ELR (cell line): ENCODE measurements at places on chromosomes 3 and 15.

DNA sequence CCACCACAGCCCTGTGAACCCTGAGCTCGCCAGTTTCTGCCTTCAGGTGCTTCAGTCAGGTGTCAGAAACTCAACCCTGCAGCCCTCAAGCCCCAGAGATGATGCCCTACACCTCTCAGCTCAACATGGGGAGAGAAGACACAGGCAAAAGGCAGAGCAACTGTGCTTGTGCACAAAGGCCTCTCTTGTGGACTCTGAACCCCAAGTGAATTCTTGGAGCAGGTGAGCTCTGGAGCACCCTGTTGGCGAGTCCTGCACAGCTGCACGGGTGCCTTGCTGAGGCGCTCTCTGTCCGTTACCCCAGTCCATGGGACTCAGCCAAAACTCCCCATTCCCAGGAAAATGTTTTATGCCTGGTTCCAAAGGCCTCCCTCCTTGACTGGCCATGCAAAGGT, 197.0 kb downstream of the KLF13 start:
- no peak for DNase-seq

DNA sequence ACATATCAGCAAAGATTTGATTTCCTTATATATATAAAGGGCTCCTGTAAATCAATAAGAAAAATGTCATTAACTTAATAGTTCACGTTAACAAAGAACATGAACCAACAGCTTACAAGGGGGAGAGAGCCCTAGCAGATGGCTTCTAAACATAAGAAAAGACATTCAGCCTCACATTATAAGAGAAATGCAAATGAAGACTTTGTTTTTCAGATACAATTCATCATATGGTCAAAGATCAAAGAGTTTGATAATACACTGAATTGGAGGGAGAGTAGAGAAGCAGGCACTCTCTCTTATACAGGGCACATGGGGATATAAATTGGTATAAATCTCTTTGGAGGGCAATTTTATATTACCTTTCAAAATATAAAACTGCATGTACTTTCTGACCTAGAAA, 21.1 kb downstream of the RBP2 start:
- DNase-seq = no peak

DNA sequence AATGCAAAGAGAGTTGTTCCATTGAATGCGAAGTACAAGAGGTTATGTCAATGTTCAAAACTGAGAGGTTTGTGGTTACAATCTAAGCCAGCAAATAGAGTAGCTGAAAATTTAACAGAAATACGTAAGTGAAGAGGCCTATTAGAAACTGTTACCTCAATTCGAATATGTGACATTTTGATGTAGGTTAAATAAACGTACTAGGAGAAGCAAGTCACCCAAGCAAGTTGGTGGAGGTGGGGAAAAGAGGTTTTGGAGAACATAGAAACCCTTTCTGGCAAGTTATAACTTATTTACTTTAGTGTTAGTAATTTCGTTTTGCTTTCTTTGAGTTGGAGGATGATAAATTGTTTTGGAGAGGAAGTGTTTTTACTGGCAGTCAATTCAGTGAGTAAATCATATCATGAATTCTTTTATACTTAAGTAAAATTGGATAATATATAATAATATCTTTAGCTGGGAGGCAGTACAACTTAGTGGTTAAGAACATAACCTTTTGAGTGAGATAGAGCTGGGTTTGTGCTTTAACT, 91.2 kb upstream of the NAALADL2 start:
- DNase-seq = no peak

DNA sequence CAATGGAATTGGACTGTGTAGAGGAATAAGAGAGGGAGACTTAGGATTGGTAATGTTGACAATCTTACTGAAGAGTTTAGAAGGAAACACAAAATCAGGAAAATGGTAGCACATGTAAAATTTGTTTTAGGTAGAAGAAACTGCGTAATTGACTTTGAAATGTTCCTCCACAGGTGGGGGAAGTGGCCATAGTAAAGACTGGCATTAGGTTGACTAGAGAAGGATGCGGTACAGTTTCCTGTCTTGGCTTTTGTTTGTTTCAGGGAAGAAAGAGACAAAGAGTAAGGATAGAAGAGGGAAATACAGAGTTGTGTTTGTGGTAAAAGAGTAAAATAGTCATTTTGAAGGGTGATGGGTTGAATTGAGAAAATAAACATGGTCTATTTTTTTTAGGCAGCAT, 253.6 kb upstream of the ZNF717 start:
- no peak for DNase-seq

DNA sequence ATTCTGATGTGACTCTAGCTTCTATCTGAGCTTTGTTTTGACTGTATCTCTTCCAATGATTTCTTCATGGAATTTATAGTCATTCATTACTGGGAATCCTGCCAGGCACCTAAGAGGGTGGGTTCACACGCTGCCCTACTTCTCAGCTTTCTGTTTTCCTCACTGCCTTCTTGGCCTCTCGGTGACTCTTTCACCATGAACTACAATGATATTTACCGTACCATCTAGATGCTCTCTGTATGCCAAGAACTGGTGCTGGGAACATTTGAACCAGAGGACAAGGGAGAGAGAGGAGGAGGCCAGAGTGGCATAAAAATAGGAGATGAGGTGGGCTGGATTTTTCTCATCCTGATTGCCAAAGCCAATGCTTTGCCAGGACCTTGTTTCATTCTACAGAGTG, 280.0 kb upstream of the P2RY1 start:
- no peak for DNase-seq

DNA sequence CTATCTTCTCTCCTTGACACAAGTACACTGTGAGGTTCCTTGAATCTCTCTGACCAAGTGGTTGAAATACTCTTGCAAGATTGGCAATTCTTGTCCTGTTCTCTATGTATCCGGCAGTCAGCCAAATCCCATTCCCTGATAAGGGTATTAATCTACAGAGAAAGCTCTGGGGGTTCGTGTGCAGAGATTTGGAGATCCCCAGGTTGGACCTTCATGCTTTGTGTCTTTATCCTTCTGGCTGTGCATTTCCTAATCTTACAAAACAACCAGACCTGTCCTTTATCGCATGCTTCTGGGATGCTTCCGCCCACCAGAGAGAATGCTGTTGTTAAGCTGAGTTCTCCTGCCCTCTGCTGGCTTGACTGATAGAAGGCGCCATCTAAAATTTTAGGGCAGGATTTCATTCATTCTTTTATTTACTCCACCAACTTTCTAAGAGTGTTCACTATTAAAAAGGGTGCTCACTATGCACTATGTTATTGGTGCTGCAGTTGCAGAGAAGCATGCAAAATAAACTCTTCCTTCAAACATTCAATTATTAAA, 8.6 kb upstream of the SST start:
- peak; percentile 72 for DNase-seq

DNA sequence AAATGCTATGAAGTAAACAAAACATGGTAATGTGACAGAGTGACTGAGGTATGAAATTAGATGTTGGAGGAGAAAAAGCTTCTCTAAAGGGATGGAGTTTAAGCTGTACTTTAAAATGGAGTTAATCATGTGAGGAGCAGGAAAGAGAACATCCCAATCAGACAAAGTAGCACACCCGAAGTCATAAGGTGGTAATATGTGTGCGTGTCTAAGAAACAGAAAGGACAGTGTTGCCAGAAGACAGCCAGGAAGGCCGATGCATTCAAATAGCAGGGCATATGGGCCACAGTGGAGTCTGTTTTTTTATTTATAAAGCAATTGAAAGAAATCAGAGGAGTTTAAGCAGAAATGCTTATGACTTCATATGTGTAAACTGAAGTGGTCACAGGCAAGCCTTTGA, 376.3 kb downstream of the NLGN1 start:
- no peak for DNase-seq

GRCh38 chr3:168581771-168582225, 486.1 kb upstream of the GOLIM4 start:
- DNase-seq = no peak

DNA sequence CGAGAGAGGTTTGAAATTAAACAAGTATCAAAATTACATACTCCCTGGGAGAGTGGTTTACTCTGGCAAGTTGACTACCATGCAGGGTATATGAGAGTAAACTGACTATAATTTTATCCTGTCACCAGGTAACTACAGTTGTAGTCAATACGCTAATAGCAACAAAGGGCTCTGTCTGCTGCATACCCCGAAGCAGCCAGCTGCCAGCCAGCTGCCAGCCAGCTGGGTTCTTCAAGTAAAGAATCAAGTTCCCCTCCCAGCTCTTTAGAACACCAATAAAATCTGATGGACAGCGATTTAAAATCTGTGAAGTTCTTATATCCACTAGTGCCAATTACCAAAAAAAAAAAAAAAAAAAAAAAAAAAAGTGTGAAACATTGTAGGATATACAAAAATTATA, 417.7 kb upstream of the CFAP20DC start:
- DNase-seq = no peak

DNA sequence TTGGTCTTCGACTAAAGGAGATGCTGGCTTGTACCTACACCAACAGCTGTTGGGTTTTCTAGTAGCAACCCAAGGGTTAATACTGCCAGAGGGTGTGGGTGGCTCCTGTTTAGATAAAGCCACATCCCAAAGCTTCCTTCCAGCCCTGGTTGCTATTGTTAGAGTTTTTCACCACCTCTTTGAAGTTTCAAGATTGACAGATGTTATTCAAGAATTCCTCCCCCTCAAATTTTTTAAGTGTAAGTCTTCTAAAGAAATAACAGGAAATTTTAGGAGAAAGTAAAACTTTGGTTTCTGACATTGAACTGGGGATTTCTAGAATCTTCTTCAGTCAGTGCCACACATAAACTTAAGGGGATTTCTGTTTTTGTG, 60.9 kb downstream of the TGFBR2 start:
- DNase-seq = peak; percentile 17

- no peak for DNase-seq
These were observed 132.8 kb downstream of the PGPEP1L start for GRCh38 chr15:98874773-98875172.

GRCh38 chr15:74621936-74622335, 6.3 kb downstream of the CLK3 start:
- DNase-seq = no peak

DNA sequence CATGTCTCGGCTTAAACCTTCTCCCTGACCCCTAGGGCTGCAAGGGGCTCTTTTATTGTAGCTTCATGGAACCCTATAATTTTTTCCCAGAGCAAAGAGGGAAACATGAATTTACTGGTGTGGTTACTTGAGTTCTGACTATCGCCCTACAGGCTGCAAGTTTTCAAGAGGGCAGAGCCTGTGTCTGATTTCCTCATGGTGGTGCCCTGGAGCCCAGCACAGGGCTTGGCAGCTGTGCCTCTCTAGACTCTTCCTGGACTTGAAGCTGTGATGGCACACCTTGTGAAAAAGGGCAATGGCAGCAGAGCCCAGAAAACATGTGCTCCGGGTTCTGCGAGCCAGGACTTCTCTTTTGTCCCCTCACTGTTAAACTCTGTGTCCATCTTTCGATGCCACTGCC, 34.2 kb upstream of the TF start:
- no peak for DNase-seq

- no peak for DNase-seq
These were observed 62.1 kb downstream of the CORO2B start for GRCh38 chr15:68640791-68641331.

GRCh38 chr3:11379238-11379823, 107.1 kb downstream of the ATG7 start:
- DNase-seq = peak; percentile 57

GRCh38 chr15:50993598-50993997, 85.1 kb downstream of the AP4E1 start:
- peak; percentile 10 for DNase-seq

- no peak for DNase-seq
These were observed 213.7 kb upstream of the NR2E3 start for GRCh38 chr15:71596672-71597071.

DNA sequence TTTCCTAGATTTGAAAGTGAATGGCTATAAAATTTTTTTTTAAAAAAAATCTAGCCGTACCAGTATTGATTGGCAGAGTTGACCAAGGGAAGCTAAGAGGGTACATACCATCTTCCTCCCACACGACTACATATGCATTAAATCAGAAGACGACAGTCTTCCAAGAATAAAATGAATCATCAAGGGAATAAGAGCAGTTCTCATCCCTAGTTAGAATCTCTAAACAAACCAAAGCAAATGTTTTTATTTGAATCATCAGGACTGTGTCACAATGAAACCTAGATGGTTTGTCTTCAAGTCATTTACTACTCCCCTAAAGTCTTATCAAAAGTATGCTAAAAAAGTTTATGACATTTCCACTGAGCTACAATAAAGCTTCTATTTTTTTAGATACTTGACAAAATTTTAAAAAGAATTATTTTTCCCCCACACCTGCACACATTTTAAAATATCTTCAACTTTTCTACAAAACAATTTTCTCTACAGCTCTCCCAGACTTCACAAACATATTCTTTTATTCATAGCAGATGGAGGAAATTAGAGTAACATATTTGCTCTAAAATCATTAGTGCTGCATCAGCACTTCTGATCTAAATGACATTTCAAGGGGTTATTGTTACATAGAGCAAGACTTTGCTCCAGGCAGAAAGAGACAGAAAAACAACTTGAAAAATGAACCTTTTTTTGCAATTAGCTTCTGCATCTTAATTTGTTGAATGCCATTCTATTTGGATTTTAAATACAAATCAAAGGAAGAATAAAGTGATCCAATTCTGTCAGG, 547.1 kb downstream of the FHIT start:
- DNase-seq = no peak

GRCh38 chr3:25652921-25653320, 11.8 kb downstream of the TOP2B start:
- DNase-seq = no peak

GRCh38 chr3:25663347-25663868, 1.3 kb downstream of the TOP2B start:
- DNase-seq = peak; percentile 52

- DNase-seq = no peak
These were observed 214.2 kb downstream of the NAALADL2 start for GRCh38 chr3:175073219-175073905.

GRCh38 chr3:114994554-114995341, 152.3 kb downstream of the ZBTB20 start:
- DNase-seq = no peak

- DNase-seq = no peak
These were observed 317.7 kb upstream of the TLE3 start for GRCh38 chr15:70415398-70415797.

DNA sequence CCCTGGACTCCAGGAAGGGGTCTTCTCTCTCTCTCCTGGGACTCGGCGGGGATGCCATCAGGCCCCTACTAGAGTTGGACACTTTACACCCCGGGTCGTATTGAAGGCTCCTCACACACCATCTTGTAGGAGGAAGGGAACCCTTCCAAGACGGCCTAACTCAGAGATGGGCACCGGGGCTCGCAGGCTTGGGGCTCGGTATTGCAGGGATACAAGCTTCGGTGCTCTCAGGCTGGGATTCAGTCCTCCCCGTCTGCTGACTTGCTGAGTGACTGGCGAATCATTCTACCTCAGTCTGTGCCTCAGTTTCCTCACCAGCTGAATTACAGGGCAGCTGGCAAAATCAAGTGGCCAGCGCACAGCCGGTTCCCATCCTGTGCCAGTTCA, 419 bp upstream of the CALML4 start:
- no peak for DNase-seq

DNA sequence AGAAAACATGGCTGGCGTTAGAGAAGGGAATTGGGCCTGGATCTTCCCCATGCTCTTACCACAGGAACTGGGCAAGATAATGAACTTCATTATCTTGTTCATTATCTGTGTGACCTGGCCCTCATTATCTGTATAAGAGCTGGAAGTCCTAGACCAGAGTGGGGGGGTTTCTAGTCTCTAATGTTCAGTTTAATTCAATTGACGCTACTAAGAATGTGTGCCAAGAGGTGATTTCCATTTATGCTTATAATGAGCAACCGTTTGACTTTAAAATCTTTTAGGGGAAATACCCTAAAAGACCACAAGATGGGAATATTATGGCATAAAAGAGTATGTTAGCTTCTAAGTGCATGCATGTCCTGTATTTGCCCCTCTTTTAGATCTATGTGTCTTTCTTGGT, 59.1 kb upstream of the CSTA start:
- DNase-seq = peak; percentile 18

GRCh38 chr3:14650193-14650592, 1.4 kb upstream of the CCDC174 start:
- DNase-seq = no peak
